ENCODE measurements at places on chromosomes 1 and 21. TPM values are rescaled to one million over a fixed set of nuclear protein-coding genes. Genes with fewer than 3 reads are reported as not detected.

GRCh38 chr1:214448536-214448935, 102.9 kb downstream of the PTPN14 start:
- no peak for DNase-seq

GRCh38 chr1:241229216-241229615, 127.8 kb downstream of the RGS7 start:
- no peak for DNase-seq

DNA sequence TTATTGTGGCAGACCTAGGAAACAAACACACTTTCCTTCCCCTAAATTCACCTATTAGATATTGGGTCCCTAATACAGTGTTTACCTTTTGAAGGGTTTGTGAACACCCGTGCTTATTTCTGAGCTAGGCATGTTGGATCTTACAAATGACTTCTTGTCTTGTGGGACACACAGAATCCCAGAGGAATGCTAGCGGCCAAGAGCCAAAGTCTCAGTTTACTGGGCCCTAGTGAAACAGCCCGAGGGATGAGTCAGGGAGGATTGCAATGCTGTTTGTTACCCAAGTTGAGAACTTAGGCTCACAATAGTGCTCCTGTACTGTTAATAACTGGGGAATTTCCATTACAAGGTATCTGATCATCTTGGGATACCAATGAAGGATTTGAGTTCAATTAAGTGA, 100.1 kb upstream of the AKT3 start:
- DNase-seq: peak; percentile 32

- peak; percentile 77 for DNase-seq
Observed at GRCh38 chr1:89125913-89126580, at the start of gene GBP2. Gene GBP2 (minus strand): TSS chr1:89126114. CDS start chr1:89121966, 4,148 bp downstream.

GRCh38 chr1:230265200-230266115, 160.7 kb downstream of the PGBD5 start:
- DNase-seq: no peak

DNA sequence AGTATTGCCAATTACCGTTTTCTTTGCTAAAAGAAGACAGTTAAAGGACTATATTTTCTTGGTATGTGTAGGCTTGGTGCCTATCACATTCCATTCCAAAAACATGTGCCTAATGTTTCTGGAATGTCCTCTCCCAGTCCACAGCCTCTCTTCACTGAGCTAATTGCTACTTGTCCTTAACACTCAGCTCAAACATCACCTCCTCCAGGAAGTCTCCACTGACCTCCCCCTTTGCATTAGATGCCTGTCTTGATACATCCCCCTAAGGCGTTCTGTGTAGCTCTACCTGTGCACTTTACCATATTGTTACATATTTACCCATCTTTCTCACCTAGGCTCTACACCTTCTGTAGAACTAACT, 195.6 kb upstream of the CAMK1G start:
- peak; percentile 51 for DNase-seq

GRCh38 chr1:89269277-89269676, 3.4 kb downstream of the GBP5 start:
- no peak for DNase-seq

GRCh38 chr1:26477446-26478152, 5.4 kb downstream of the HMGN2 start:
- no peak for DNase-seq

- DNase-seq: no peak
Observed at GRCh38 chr21:31873696-31874599, 1.1 kb downstream of the HUNK start.

GRCh38 chr1:32886004-32886827, at the start of gene HPCA:
Gene HPCA (plus strand): TSS chr1:32886491. CDS start chr1:32888899, 2,408 bp downstream.
- DNase-seq: peak; percentile 51

DNA sequence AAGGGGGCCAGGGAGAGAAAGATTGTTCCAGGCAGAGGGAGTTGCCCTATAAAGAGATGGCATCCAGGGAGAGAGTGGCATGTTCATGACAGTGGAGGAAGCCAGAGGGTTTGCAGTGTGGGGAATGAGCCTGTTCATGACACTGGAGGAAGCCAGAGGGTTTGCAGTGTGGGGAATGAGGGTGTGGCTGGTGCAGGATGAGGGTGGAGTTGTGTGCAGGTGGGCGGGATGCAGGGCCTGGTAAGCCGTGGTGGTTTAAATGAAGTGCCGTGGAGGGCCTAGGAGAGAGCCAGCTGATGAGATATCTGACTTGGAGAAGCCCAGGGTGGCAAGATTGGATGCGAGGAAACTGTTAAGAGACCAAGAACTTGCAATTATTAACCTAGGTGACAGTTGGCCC, 131.8 kb downstream of the CAMTA1 start:
- DNase-seq: no peak

- no peak for DNase-seq
Observed at GRCh38 chr1:101293461-101294051, 56.7 kb downstream of the S1PR1 start.

LENEP gene
- total RNA-seq: not detected

VASH2 gene
- 0.90 TPM for total RNA-seq

Data from fibroblast of the aortic adventitia (primary cell).